ENCODE measurements at places on chromosomes 6 and 20.

GRCh38 chr20:36506253-36506652 lies 35.1 kb upstream of the MYL9 start:
- DNase-seq: peak; percentile 40

- no peak for DNase-seq
These were observed 496.3 kb downstream of the CDH26 start for GRCh38 chr20:60454491-60454890.

GRCh38 chr6:105609375-105609991 lies 206.6 kb upstream of the PREP start:
- peak; percentile 57 for DNase-seq

GRCh38 chr6:3739311-3739897 lies 12.1 kb downstream of the PXDC1 start:
- DNase-seq: no peak

GRCh38 chr20:1824181-1824580 lies 71.0 kb upstream of the SIRPA start:
- no peak for DNase-seq

DNA sequence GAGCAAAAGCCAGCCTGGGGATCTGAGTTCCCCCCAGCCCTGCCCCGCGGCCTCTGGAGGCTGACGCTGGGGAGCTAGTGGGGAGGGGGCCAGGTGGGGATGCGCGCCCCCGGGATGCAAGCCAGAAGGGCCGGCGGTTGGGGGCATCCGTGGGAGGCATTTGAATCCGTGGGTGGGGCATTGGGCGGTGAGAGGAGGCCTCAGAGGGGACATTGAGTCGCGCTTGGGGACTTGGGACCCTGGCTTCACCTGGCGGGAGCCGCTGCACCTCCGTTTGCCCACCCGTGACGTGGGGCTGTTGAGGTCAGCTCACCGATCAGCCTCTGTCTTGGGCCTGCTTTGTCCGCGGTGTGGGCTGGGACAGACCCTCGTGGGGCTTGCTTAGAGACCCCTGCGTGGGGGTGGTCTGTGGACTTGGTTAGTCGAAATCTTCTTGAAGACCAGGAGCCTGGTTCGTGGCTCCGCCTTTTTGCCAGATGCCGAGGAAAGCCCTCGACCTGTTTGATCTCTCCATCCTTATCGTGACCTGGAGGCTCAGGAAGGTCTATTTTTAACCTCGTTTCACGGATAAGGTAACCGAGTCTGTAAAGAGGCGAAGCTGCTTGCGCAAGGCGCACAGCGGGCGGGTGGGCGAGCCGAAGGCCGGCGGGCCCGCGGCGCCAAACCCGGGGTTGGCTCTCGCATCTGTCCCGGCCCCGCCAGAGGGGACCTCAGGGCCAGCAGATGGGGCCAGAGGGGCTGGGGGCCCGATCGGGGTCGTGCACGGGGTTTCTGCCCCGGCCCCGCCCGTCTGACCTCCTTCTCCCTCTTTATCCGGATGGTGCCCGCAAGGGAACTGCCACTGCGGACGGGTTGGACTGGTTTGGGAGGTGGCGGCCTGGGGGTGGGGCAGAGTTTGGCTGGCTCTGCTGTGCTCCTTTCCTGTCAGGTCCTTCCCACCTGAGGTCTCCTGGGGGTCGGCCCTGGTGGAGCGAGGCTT lies 8.3 kb downstream of the FAM110A start:
- DNase-seq: no peak

- no peak for DNase-seq
These were observed 446.7 kb downstream of the BMP2 start for GRCh38 chr20:7214081-7214740.

GRCh38 chr6:127868338-127868737 lies 32.5 kb downstream of the THEMIS start:
- DNase-seq: no peak

- DNase-seq: peak; percentile 75
These were observed 827 bp downstream of the E2F3 start for GRCh38 chr6:20402342-20403069.

GRCh38 chr6:150037526-150038201 lies 12.3 kb upstream of the RAET1L start:
- DNase-seq: no peak

DNA sequence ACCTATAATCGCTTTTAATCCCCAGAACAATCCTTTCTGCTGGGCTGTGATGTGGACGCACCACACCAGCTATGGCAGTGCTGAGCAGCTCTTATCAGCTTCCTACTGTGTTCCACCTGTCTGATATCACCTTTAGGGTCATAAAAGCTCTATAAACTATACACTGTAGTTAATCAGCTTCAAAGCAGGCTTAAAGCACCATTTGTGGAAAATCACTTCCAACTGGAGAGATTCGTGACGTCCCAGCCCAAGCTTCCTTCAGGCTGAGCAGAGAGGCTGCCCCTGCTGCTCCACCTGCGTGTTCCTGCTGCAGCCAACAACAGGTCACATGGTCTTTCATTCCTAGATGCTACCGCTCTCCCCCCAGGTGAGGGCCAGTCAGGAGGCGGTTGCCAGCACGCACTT lies 156.5 kb downstream of the SMOC2 start:
- no peak for DNase-seq

DNA sequence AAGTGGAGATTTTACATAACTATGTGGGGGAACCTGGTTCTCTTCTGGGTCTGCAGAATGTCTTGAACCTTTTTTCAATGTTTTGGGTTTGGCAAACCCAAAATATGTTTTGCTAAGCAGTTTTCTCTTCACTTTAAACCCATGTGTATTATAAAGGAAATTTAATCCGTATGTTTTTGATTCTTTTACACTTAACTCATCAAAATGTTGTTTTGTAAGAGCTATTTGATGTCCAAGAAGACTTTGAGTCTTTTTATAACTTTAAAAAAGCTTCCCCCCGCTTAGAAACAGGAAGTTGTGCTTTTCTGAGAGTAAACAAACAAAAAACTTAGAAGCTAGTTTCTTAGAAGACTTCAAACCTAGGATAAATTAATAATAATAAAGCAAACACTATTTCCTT lies 81.9 kb upstream of the CEP162 start:
- DNase-seq: no peak

DNA sequence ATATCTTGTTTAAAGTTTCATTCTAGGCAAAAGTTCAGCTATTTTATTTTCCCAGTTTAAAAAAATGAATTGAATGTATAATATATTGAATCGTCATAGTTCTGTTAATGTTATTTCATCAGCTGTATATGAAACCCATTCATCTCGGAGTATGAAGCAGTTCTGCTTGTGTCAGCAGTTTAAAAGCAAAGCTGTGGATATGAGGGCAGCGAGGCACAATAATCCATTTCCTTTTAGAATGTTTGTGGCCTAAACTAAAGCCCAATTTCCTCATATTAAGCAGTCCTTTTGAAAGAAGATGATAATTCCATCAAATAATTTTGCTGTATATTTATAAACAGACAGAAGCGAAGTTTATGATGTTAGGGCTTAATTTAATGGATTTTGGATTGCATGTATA lies 300.1 kb downstream of the SAMD5 start:
- DNase-seq: no peak
